ENCODE measurements at places on chromosomes 2 and 18.

GRCh38 chr2:127606625-127607398 lies 39.1 kb upstream of the GPR17 start:
- no peak for DNase-seq

GRCh38 chr2:111522231-111522768 lies 361.7 kb downstream of the ANAPC1 start:
- no peak for DNase-seq

GRCh38 chr2:70258532-70258875 lies 567 bp downstream of the PCYOX1 start:
- DNase-seq: no peak

- DNase-seq: no peak
Observed at GRCh38 chr18:22998344-22998743, 65.2 kb downstream of the RBBP8 start.

GRCh38 chr2:36463365-36463764 lies 107.8 kb downstream of the CRIM1 start:
- no peak for DNase-seq
